NCI-H226 (cell line): ENCODE measurements at places on chromosomes 11 and 22.

DNA sequence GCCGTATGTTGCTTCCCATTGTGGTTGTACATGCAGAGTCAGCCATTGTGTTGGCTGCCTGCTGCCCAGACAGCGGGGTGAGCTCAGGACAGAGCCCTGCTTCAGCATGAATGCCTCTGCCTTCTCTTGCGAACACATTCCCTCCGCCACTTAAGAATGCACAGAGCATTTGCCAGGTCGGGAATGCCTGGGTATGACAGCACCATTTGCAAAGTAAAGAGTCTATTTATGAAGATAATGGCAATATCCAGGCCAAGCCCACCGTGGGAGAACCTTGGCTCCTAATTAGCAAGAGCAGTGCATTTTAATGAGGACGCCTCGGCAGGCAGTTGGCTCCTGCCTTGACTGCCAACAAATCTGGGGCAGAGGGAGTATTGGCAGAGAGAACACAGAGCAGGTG is 62.5 kb upstream of the SORL1 start:
- DNase-seq, result no peak

DNA sequence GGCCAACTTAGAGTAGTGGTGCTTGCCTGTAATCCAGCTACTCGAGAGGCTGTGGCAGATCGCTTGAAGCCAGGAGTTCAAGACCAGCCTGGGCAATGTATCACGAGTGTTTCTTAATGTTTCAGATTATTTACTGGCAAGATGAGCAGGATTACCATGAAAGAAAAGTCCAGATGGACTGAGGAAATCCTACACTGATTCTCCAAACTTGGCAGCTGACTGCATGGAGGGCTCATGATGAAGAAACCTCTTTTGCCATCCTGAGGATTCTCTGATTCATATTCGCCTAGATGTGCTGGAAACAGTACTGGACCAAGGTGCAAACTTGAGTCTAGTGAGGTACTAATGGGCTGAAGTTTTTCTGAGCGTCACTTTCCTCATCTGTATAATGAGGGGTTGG is 2.8 kb upstream of the SIDT2 start:
- DNase-seq, result no peak

DNA sequence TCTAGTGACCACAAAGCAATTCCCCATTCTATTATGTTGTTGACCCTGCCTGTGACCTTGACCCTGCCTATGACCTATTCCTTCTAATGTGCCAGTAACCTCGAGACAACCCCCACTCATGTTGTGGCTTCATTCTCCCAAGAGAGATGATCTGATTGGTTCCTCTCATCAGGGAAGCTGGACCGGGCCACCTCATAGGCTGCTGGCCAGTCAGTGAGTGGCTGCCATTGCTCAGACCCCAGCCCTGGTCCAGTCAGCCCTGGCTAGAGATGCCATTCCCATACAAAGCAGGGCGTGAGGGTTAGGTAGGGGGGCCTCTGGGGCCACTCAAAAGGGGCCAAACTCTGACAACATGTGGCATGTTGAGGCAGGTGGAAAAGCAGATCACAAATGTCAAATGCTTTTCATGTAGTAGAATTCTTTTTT is 11.9 kb downstream of the SLC29A2 start:
- no peak for DNase-seq

- DNase-seq, result no peak
These were observed 711.6 kb upstream of the LRRC4C start for GRCh38 chr11:42171046-42171445.

- DNase-seq, result no peak
These were observed 76.6 kb downstream of the PKNOX2 start for GRCh38 chr11:125241104-125241503.

DNA sequence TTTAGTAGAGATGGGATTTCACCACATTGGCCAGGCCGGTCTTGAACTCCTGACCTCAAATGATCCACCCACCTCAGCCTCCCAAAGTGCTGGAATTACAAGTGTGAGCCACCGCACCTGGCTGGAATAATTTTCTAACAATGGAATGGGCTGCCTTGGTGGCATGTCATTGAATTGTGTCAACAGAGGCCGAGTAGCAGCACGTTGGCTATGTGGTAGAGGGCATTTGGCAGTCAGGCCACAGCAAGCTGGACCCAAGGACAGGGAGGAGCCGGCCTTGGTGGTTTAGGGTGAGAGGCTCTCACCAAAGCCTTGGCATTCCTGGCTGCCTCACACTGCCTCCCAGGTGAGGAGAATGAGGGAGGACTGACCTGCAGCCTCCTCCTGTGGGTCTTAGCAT is 4.1 kb upstream of the NIPSNAP1 start:
- no peak for DNase-seq

DNA sequence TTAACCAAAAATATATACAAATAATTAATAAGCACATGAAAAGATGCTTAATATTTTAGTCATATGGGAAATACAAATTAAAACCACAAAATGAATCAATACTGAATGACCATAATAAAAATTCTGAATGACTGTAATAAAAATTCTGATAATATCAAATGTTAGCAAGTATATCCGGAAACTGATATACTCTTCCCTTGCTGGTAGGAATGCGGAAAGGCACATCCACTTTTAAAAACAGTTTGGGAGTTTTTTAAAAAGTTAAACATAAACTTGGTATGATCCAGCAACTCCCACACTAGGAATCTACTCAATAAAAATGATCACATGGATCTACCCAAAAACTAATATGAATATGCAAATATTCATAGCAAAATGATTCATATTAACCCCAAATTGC is 30.8 kb upstream of the GRIA4 start:
- no peak for DNase-seq

DNA sequence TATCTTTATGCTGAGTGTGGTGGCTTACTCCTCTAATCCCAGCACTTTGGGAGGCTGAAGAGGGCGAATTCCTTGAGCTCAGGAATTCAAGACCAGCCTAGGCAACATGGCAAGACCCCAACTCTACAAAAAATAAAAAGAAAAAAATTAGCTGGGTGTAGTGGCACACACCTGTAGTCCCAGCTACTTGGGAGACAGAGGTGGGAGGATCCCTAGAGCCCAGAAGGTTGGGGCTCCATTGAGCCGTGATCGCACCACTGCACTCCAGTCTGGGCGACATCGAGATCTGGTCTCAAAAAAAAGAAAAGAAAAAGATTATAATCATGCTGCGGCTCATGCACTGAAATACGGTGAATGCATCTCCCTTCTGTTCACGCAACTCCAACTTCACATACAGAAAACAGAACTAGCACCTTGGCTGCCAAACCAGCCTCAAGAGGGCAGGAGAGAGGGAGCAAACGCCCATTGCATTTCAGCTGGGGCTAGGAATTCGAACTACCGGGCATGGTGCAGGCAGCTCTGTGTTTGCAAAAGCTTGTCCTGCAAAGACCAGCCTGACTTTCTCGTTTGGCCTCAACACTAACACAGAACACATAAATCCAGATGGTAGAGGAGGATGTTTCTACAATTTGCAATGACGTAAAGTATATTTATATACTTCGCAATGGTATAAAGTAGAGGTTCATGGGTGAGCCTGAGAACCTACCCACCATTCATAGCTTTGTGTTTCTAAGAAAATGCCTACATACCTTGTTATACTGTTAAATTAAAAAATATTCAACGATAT is 6.3 kb upstream of the SYNGR1 start:
- DNase-seq, result peak; percentile 16
